Endodermal cell (in vitro differentiated cells): ENCODE measurements at places on chromosomes 12 and 14. TPM values are rescaled to one million over a fixed set of nuclear protein-coding genes. Genes with fewer than 3 reads are reported as not detected.
A peak's percentile ranks its signal among the peaks of the same experiment; 100 is the strongest.

The LGR5 gene
- total RNA-seq, result 43.4 and 49.9 TPM in 2 replicates

The CDKN1B gene
- 63.9 and 68.1 TPM in 2 replicates for total RNA-seq

The CS gene
- total RNA-seq, result 167 and 169 TPM in 2 replicates

The CIDEB gene
- 0.97 to 4.9 TPM (median 1.8 TPM) in 3 replicates for total RNA-seq

The TEDC1 gene
- 23.8 and 24.0 TPM in 2 replicates for total RNA-seq

- no peaks in the 10 kb centered on the region for H3K27me3 ChIP-seq
- no peak for DNase-seq
- peaks cover 67% of the 10 kb centered on the region for H3K36me3 ChIP-seq
- H3K4me1 ChIP-seq, result no peaks in the 10 kb centered on the region
- no peak overlapping the region for H3K27ac ChIP-seq
Measured at GRCh38 chr12:125076103-125076502, 10.9 kb downstream of the AACS start.

DNA sequence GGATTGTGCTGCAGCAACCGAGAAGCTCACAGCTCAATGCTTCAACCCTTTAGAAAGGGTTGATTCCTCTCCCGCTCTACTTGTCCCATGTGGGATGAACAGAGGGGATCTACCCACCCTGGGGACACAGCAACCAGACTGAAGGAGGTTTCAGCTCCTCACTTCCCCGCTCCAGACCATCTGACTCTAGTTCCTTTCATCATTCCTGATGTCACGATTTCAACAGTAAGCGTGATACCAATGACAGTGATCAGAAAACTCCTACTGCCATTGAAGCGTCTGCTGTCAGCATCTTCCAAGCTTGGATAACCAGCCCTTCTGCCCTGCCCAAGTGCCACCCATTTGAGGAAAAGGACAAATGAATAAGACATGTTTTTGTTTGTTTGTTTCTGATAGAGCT is 14.3 kb downstream of the SERPINA1 start:
- peaks cover 7% of the 10 kb centered on the region for H3K4me1 ChIP-seq
- no peaks in the 10 kb centered on the region for H3K36me3 ChIP-seq
- DNase-seq, result peak; percentile 22

DNA sequence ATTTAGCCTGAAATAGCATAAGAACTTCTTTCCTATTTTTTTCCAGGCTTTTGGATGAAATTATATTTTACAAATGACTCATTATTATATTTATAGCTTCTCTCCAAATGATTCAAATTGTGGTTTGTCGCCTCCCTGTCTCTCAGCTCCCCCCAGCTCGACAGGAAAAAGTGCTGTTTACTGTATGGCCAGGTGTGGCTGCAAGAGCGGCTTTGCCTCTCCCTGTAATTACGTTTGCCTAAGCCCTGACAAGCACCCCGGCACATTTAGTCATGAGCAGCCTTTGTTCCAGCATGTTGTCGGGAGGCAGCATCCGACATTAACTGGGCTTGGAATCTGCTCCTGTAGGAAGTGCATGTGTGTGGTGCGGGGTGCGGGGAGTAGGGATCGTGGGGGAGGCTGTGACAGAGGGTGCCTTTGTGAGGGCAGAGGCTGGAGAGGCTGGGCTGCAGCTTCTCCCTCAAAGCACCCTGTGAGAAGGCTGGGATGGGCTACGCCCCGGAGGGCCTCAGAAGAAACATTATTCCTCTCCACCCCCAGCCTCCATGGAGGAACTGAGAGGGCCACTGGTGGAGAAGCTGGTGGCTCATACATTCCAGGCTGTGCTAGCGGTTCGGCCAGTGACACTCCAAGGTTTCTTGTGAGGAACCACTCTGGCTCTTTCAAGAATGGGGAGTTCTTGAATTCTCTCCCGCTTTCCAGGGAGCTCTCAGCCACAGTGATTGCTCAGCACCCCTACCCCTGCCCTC is 42.1 kb upstream of the CTDSP2 start:
- peak; percentile 88 for DNase-seq
- H3K27ac ChIP-seq, result no peak overlapping the region
- no peak overlapping the region for H3K4me3 ChIP-seq
- H3K36me3 ChIP-seq, result no peaks in the 10 kb centered on the region
- peaks cover 6% of the 10 kb centered on the region for H3K4me1 ChIP-seq

GRCh38 chr12:106816231-106816630 is 41.7 kb downstream of the RIC8B start:
- no peak overlapping the region for H3K27ac ChIP-seq
- no peaks in the 10 kb centered on the region for H3K4me1 ChIP-seq
- H3K27me3 ChIP-seq, result no peaks in the 10 kb centered on the region
- H3K36me3 ChIP-seq, result peaks cover 20% of the 10 kb centered on the region

- H3K4me3 ChIP-seq, result no peak overlapping the region
- H3K27ac ChIP-seq, result no peak overlapping the region
- no peaks in the 10 kb centered on the region for H3K4me1 ChIP-seq
- no peaks in the 10 kb centered on the region for H3K27me3 ChIP-seq
- no peaks in the 10 kb centered on the region for H3K36me3 ChIP-seq
Measured at GRCh38 chr14:32472076-32472475, 143.0 kb downstream of the AKAP6 start.

DNA sequence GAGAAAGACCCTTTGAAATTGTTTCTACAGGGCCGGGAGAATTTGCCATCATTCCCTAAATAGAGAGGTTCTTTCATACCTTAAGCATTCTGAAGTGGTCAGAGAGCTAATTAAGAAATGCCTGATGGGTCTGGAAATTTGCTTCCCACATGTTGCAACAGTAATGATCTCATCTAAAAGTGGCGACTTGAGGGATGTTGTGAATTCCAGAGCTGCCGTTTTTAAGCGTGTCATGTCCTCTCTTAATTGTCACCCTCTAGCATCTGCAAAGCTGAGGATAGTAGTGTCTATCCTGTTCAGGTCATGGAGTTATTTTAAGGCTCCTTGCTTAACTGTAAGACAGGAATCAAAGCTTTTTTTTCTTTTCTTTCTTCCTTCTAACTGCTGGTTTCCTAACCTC is 60.4 kb downstream of the FOS start:
- H3K27me3 ChIP-seq, result peaks cover 4% of the 10 kb centered on the region
- H3K36me3 ChIP-seq, result no peaks in the 10 kb centered on the region
- H3K27ac ChIP-seq, result no peak overlapping the region
- DNase-seq, result no peak
- H3K4me3 ChIP-seq, result no peak overlapping the region

GRCh38 chr12:131420867-131421447 is 289.9 kb upstream of the SFSWAP start:
- no peak for DNase-seq
- H3K4me3 ChIP-seq, result no peak overlapping the region
- no peaks in the 10 kb centered on the region for H3K36me3 ChIP-seq
- no peaks in the 10 kb centered on the region for H3K4me1 ChIP-seq
- H3K27ac ChIP-seq, result peak overlapping the region; percentile 29

DNA sequence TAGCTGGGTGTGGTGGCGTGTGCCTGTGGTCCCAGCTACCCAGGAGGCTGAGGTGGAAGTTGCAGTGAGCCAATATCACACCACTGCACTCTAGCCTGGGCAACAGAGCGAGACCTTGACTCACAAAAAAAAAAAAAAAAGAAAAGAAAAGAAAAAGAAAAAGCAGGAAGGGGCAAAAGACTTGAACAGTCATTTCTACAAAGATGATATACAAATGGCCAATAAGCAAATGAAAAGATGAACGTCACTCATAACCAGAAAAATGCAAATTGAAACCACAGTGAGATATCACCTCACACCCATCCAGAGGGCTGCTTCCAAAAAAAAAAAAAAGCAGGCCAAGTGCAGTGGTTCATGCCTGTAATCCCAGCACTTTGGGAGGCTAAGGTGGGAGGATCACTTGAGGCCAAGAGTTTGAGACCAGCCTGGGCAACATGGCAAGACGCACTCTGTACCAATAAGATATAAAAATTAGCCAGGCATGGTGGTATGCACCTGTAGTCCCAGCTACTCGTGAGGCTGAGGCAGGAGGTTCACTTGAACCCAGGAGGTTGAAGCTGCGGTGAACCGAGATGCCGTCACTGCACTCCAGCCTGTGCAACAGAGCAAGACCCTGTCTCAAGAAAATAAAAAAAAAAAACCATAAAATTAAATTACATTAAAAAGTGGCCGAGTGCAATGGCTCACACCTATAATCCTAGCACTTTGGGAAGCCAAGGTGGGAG is 20.5 kb downstream of the UBC start:
- no peaks in the 10 kb centered on the region for H3K4me1 ChIP-seq
- H3K27ac ChIP-seq, result no peak overlapping the region
- no peak overlapping the region for H3K4me3 ChIP-seq
- no peaks in the 10 kb centered on the region for H3K36me3 ChIP-seq
- no peak for DNase-seq

DNA sequence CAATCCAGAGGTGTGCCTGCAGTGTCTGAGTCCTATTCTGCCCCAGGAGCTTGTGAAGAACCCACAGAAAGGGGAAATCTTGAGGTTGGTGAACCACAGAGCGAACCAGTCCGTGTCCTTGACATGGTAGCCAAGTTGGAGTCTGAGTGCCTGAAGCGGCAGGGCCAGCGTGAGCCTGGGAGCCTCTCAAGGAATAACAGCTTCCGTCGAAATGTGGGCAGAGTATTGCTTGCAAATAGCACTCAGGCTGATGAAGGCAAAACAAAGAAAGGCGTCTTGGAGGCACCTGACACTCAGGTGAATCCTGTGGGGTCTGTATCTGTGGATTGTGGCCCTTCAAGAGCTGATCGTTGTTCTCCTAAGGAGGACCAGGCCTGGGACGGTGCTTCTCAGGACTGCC is 60.5 kb downstream of the ATG14 start:
- no peak overlapping the region for H3K4me3 ChIP-seq
- no peak overlapping the region for H3K27ac ChIP-seq
- peak; percentile 16 for DNase-seq
- H3K27me3 ChIP-seq, result no peaks in the 10 kb centered on the region
- H3K36me3 ChIP-seq, result peaks cover 69% of the 10 kb centered on the region

GRCh38 chr12:83214185-83214584 is 527.5 kb downstream of the TMTC2 start:
- no peak overlapping the region for H3K4me3 ChIP-seq
- no peak overlapping the region for H3K27ac ChIP-seq
- no peak for DNase-seq
- H3K36me3 ChIP-seq, result no peaks in the 10 kb centered on the region

DNA sequence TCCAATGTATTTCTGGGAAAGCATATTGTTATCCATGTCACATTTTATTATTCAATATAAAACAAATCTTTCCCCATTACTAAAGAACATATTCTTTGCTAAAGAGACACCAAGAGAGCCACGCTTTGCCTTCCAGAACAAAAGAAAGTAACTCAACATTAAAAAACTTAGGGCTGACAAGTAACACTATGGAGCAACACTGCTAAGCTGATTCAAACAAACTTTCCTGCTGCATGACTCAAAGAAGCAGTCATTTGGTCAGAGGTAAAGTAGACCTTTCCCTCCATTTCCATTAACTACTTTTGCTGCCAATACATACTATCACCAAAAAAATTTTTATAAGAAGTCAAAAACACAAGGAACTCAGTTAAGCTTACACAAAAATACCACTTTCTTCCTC is 83.0 kb downstream of the DENND5B start:
- DNase-seq, result no peak
- no peaks in the 10 kb centered on the region for H3K36me3 ChIP-seq
- H3K27ac ChIP-seq, result no peak overlapping the region
- no peaks in the 10 kb centered on the region for H3K27me3 ChIP-seq
